GM18507 (cell line): ENCODE measurements at places on chromosomes 3 and 15.

- no peak for DNase-seq
Measured at GRCh38 chr15:76235186-76235826, 76.0 kb downstream of the ETFA start.

DNA sequence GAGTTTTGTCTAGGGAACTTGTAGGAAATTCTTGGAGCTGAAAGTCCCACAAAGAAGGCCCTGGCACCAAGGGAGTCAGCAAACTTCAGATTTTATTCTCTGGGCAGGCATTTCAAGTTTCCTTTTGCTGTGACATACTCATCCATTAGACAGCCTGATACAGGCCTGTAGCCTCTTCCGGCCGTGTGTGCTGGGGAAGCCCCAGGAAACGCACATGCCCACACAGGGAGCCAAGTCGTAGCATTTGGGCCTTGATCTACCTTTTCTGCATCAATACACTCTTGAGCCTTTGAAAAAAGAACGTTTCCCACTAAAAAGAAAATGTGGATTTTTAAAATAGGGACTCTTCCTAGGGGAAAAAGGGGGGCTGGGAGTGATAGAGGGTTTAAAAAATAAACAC, 15.0 kb downstream of the TIGIT start:
- peak; percentile 23 for DNase-seq

GRCh38 chr3:41199866-41200668, 762 bp downstream of the CTNNB1 start:
- peak; percentile 26 for DNase-seq

DNA sequence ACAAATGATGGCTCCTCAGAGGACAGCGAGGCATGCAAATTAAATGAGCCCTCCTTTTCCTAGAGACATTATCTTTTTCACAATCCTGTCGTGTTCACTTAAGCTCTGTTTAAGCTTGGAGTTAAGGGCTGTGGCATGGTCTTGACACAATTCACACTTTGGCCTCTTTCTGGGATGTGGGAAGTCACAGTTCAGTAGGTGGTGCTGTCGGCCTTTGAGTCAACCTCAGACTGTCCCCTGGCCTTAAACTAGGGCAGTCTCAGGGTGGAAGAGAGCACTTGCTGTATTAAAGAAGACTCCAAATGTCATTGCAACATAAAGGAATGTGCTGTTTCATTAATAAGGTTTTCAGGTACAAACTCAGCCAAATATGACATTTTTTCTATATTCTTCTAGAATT, 351.0 kb downstream of the MCTP2 start:
- peak; percentile 9 for DNase-seq

DNA sequence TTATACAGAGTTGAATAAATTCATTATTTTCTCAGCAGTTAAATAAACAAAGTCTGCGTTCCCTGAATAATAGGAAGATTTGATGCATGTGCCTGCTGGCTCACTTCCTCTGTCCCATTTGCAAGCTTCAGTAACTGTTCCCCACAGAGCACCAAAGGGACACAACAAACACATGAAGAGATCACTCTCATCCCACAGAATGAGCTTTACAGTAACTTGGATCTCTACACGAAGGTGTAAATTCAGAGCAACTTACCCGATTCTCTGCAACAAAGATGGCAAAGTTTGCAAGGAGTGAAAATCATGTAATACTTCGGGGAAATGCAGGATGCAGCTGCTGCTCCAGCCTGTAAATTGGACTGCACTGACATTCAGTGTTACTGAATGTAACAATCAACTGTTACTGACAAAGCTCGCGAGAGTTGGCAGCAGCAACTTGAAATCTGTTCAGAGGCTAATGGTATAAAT, at the start of gene BCHE:
BCHE (minus strand) TSS at position 366 of the 468 bp plus-strand sequence. CDS start 6,390 bp downstream, outside the sequence.
- no peak for DNase-seq

DNA sequence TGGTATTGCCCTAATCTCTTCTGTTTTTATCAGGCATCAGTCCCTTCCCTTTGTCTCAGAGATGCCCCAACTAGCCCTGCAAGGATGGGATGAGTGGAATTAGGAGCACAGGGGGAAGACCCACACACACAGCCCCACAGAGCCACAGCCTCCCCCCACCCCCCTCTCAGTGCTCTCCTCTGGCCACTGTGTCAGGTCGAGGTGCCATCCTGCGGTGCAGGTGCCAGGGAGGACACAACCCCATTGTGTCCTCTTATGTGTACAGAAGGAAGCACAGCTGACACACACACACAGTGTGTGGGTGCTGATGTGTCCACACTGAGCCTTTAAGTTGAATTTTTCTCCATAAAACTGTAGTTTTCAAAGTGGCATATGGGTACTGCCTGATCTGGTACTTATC, 534.5 kb downstream of the OCA2 start:
- no peak for DNase-seq
